ENCODE measurements at places on chromosomes 6 and 20. TPM values are rescaled to one million over a fixed set of nuclear protein-coding genes. Genes with fewer than 3 reads are reported as not detected.

TRIM10 gene
- total RNA-seq = 0.50 TPM

DNA sequence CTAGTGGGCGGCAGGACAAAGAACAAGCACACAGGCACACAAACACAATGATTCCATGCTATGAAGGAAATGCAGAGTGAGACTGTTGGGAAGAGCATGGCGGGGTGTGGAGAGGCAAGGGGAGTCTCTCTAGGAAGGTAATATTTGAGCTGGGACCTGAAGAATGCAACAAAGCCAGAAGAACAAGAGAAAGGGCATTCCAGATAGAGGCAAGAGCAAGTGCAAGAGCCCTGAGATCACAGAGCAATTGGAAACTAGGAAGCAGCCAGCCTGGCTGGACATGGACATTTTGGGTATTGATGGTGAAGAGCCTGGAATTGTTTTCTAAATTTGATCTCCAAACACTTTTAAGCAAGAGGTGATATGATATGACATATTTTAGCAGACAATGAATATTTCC is 15.4 kb downstream of the SRXN1 start:
- H3K4me1 ChIP-seq = peaks cover 4% of the 10 kb centered on the region
- no peak for DNase-seq

GRCh38 chr6:170485159-170485558 is 67.9 kb downstream of the PSMB1 start:
- H3K27me3 ChIP-seq = no peaks in the 10 kb centered on the region
- H3K4me1 ChIP-seq = peaks cover 3% of the 10 kb centered on the region
- DNase-seq = no peak

- peak overlapping the region; percentile 16 for H3K4me3 ChIP-seq
- H3K4me1 ChIP-seq = peaks cover 58% of the 10 kb centered on the region
- no peaks in the 10 kb centered on the region for H3K27me3 ChIP-seq
- H3K36me3 ChIP-seq = no peaks in the 10 kb centered on the region
- no peak for DNase-seq
- H3K27ac ChIP-seq = peak overlapping the region; percentile 79
Measured at GRCh38 chr6:105601541-105602236, 198.8 kb upstream of the PREP start.

RSPO3 gene
- 59.4 TPM for total RNA-seq

- peak overlapping the region; percentile 23 for H3K27ac ChIP-seq
- H3K4me3 ChIP-seq = no peak overlapping the region
- DNase-seq = no peak
- peaks cover 9% of the 10 kb centered on the region for H3K4me1 ChIP-seq
- H3K27me3 ChIP-seq = no peaks in the 10 kb centered on the region
- no peaks in the 10 kb centered on the region for H3K36me3 ChIP-seq
Measured at GRCh38 chr6:54335871-54336270, 27.6 kb downstream of the TINAG start.

HCRTR2 gene
- total RNA-seq = not detected

RXRB gene
- total RNA-seq = 21.5 TPM

DNA sequence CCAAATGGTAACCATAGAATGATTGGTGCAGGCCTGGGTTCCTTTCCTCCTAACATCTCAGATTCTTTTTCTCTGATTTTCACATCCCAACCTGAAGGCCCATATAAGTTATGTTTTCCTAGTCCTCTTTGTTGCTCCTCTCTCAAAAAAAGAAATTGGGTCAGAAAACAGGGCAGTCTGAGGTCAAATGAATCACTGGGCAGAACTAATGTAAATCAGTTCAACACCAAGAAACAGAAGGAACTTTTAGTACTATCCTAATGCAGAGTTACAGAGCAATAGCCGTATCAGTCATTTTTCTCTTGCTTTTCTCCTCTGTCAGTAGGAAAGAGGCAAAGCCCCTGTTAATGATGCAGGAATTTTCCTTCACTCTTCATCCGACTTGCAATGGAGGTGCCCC is 11.0 kb upstream of the TPD52L1 start:
- H3K27me3 ChIP-seq = no peaks in the 10 kb centered on the region
- no peak overlapping the region for H3K27ac ChIP-seq
- DNase-seq = no peak
- H3K4me1 ChIP-seq = no peaks in the 10 kb centered on the region
- no peak overlapping the region for H3K4me3 ChIP-seq

- H3K4me3 ChIP-seq = no peak overlapping the region
- no peak for DNase-seq
- H3K36me3 ChIP-seq = no peaks in the 10 kb centered on the region
- H3K27ac ChIP-seq = no peak overlapping the region
Measured at GRCh38 chr6:136526937-136527336, 23.3 kb downstream of the MAP7 start.

GRCh38 chr6:14381829-14382677 is 264.5 kb downstream of the CD83 start:
- H3K4me3 ChIP-seq = no peak overlapping the region
- H3K4me1 ChIP-seq = no peaks in the 10 kb centered on the region
- no peak for DNase-seq
- H3K36me3 ChIP-seq = no peaks in the 10 kb centered on the region

SLC35B3 gene
- 14.3 TPM for total RNA-seq

- no peaks in the 10 kb centered on the region for H3K36me3 ChIP-seq
- H3K4me1 ChIP-seq = peaks cover 21% of the 10 kb centered on the region
- no peak for DNase-seq
- H3K27me3 ChIP-seq = no peaks in the 10 kb centered on the region
- H3K4me3 ChIP-seq = no peak overlapping the region
Measured at GRCh38 chr6:14121936-14122344, 4.4 kb downstream of the CD83 start.

HSP90AB1 gene
- total RNA-seq = 356 TPM

- DNase-seq = no peak
- peaks cover 23% of the 10 kb centered on the region for H3K36me3 ChIP-seq
- H3K4me1 ChIP-seq = peaks cover 5% of the 10 kb centered on the region
- no peak overlapping the region for H3K27ac ChIP-seq
Measured at GRCh38 chr6:134168590-134169208, 116.3 kb upstream of the SLC2A12 start.

DNA sequence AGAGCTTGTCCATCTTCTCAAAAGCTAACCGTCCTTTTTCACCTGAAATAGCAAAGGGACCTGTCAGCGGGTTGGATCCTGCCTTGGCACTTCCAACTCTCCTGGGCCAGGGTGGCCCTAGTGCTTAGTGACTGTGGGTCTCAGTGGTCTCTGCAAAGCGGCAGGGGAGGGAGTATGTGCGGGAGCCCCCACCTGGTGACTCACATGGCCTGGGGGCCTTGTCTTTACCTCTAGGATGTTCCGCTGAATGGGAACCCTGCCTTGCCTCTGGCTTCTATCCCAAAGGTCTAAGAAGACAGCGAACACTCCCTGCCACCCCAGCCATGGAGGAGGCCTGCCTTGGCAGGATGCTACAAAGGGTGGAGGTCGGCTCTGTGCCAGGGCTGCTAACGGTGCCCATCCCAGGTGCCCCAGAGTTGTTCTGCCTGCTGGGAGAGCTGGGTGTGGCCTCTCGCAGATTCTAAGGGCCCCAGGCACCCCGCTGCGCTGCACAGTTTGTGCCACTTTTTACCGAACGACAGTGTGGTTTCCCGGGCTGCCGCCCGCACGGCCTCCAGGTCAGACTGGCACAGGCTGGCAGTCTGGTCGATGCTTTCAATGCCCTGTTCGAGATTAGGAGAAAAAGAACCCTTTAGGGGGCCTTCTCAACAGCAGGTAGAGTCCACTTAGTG is 77.2 kb downstream of the PTPN1 start:
- H3K27me3 ChIP-seq = no peaks in the 10 kb centered on the region
- H3K4me3 ChIP-seq = no peak overlapping the region
- no peak for DNase-seq
- H3K36me3 ChIP-seq = peaks cover 84% of the 10 kb centered on the region

TMEM200A gene
- total RNA-seq = 0.99 TPM

DNA sequence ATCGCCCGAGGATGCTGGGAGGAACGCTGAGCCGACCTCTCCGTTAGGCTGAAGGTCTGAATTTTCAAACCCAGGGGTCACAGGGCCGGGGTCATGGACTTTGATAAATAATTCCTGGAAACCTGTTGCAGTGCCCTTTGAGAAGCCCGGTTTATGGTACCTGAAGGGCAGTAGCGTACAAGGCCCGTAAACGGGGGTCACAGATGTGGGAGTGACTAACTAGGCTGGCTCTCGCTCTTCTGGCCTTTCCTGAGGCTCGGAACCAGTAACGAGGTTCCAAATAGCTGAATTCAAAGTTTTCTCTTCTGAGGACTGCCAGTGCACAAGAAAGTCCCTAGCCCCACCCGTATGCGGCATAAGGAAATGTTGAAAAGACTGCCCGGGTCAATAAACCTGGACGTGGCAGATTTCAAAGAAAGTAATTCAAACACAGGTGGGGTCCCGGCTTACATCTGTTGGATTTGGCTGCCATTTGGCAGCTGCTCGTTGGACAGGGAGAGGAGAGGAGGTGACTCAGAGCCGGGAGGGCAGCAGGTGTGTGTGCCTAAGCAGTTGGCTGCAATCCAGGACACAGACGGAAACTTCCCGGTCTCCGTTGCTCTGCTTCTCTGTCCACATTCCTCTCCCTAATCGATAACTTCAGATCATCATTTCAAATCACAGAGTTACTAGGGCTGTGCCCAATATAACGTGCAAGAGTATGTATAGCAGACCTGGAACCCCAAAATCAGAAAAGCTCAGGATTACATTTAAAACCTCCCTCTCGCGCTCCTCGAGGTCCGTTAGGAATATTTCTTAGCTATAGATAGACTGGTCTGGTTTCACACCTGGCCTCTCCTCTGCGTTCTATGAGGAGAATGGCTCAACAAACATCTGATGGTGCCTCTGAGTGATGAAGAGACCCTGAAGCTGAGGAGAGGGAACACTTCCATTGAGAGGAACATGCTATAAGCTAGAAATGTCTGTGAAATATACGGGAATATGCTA is 765 bp upstream of the GMDS start:
- H3K4me3 ChIP-seq = peak overlapping the region; percentile 85
- peak overlapping the region; percentile 84 for H3K27ac ChIP-seq
- no peaks in the 10 kb centered on the region for H3K27me3 ChIP-seq
- peaks cover 20% of the 10 kb centered on the region for H3K4me1 ChIP-seq
- peak; percentile 92 for DNase-seq

- no peaks in the 10 kb centered on the region for H3K36me3 ChIP-seq
- H3K27me3 ChIP-seq = no peaks in the 10 kb centered on the region
- H3K4me3 ChIP-seq = peak overlapping the region; percentile 45
Measured at GRCh38 chr6:158663625-158664165, 13.8 kb downstream of the SYTL3 start.

DNA sequence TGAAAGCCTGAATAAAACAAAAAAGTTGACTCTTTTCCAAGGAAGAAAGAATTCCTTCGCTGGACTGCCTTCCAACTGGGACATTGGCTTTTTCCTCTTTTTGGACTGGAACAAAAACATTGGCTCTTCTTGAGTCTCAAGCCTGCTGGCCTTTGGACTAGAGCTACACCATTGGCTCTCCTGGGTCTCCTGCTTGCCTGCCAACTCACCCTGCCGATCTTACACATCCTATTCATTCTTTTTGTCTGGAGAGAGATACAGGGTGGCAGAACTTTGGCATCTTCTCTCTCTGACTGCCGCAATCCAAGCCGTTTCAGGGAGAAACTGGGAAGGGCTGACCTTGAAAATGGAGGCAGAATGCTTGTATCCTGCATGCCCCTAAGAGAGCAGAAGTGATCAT is 20.2 kb downstream of the DDO start:
- H3K27me3 ChIP-seq = no peaks in the 10 kb centered on the region
- H3K4me3 ChIP-seq = no peak overlapping the region
- DNase-seq = no peak

Data from esophagus muscularis mucosa (tissue), 4 donors.